ENCODE measurements at places on chromosomes 12 and 14. TPM values are rescaled to one million over a fixed set of nuclear protein-coding genes. Genes with fewer than 3 reads are reported as not detected.

- no peak for DNase-seq
These were observed 31.9 kb downstream of the DAD1 start for GRCh38 chr14:22556990-22557623.

GRCh38 chr14:55599250-55599879, 19.4 kb downstream of the KTN1 start:
- DNase-seq: no peak

DNA sequence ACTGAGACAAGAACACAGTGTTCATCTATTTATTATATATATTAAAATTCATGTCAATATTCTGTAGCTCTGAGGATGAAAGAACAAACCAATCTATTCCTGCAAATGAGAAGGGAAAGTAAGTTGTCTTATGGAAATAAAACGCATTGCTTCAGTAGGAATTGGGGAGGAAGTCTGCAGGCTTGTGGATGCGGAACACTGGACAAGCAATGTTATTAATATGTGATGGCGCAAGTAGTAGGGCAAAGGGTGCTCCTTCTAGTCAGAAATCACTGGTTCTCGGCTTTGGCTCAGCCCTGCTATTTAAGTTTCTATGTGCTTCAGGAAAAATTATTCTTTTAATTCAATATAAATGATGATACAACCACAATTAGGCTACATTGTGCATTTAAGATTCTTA, 28.8 kb upstream of the RAP1B start:
- DNase-seq: no peak

The KCNC2 gene
- total RNA-seq: not detected

The ZDHHC22 gene
- not detected for total RNA-seq

The LRP6 gene
- total RNA-seq: 9.4 TPM

Data from GM12878 (cell line).